ENCODE measurements at places on chromosomes 2 and 18. TPM values are rescaled to one million over a fixed set of nuclear protein-coding genes. Genes with fewer than 3 reads are reported as not detected.

GRCh38 chr18:37139876-37140275, 310.9 kb downstream of the KIAA1328 start:
- no peak for DNase-seq

GRCh38 chr2:232901736-232902578, 31.9 kb downstream of the SNORC start:
- DNase-seq = no peak

The CTDSP1 gene
- total RNA-seq = 55.5 TPM

The ANKRD30B gene
- total RNA-seq = not detected

GRCh38 chr18:79747156-79747845, 50.4 kb upstream of the KCNG2 start:
- no peak for DNase-seq

The NPPC gene
- 0.33 TPM for total RNA-seq

The ZEB2 gene
- 76.7 TPM for total RNA-seq

DNA sequence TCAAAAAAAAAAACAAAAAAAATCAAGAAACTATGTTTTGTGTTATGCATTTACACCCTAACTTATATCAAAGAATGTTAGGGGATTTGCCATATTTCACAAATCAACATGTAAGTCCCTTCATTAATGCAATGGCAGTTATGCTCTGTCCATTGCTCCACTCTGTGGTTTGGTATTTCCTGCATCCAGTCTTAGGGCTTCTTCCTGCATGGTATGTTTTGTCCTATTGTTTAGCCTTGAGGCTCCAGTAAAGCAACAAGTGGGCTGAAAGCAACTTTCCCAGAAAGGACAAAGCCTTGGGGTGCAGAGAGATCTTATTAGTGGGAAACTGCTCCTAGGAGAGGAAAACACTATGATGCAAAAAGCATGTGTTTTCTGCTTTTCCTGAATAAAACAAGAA, 474.1 kb downstream of the IRS1 start:
- no peak for DNase-seq

DNA sequence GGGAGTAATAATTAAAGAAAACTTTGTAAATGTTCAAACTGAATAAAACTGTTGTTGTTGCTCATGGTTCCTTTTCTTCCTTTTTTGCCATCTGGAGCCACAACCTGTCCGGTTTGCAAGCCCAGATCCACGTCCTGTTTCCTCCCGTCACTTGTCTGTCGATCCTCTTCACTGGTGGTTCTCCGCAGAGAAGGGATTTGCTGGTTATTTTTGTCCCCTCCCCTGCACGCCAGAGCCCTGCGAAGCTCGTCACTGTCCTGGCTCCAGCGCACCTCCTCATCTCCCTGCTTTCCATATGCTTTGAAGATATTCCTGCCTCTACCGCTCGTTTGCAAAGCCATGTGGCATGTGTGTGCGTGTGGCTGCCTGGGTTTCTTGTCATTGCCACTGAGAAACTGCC, 461.4 kb downstream of the RNF144A start:
- no peak for DNase-seq

The CASP10 gene
- total RNA-seq = 9.8 TPM

The ACADL gene
- total RNA-seq = not detected

GRCh38 chr2:176493909-176494308, 224.7 kb downstream of the MTX2 start:
- no peak for DNase-seq

DNA sequence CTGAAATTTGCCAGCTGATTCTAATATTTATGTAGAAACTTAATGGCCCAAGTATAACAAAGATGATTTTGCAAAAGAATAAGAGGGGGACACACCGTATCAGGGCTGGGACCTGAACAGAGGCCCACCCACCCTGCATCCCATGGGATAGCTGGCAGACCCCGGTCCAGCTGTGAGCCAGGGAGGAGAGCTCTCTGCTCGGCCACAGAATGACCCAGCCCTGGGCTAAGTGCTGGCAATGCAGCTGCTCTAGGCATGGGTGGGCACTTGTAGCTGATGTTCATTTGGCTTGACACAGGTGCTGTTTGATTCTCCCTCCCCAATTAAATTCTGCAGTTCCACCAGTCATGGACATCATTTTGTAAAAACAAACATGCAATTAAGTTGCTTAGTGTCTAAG, 522.8 kb upstream of the RAB6C start:
- DNase-seq = no peak

DNA sequence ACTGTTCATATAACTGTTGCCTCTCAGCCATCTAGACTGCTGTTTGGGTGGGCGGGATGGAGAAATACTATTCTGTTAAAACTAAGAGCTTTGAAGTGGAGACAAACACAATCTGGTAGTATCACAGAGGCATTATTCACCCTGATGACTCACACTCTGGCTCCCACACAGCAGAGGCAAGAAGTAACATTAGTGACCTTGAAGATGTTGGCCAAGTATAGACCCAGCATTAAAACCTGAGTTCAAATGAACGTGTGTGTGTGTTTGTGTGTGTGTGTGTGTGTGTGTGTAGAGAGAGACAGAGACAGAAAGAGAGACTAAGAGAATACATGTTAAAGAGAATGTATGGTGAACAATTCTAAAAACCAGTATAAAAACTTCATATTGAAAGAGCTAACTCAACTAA, 22.5 kb upstream of the ACVR1 start:
- peak; percentile 54 for DNase-seq

DNA sequence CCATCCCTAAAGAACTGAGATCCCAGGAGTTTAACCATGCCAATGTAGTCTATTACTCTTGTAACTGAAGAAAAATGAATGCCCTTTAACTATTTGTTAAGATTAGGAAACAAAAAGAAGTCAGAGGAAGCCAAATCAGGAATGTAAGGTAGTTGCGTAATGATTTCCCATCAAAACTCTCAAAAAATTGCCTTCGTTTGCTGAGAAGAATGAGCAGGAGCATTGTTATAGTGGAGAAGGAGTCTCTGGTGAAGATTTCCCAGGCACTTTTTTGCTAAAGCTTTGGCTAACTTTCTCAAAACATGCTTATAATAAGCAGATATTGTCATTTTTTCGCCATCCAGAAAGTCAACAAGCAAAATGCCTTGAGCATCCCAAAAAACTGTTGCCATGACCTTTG, 224.0 kb upstream of the SIX2 start:
- DNase-seq = no peak

- DNase-seq = no peak
Observed at GRCh38 chr2:112829101-112829960, 7.2 kb downstream of the IL1B start.

The IL1F10 gene
- total RNA-seq = not detected

DNA sequence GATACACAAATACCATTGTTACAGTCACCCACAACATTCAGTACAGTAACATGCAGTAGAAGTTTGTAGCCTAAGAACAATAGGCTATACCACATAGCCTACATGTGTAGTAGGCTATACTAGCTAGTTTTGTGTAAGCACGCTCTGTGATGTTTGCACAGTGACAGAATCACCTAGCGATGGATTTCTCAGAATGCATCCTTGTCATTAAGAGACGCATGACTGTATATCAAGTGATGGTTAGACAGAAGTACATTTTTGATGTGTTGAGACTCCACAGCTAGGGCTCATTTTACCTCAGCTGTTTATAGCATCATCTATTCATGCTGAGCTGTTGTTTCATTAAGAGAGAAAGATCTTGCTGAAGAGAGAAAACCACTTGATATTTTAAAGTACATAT, 19.4 kb downstream of the PLEKHA3 start:
- DNase-seq = no peak

GRCh38 chr2:194999771-195000170, 657.3 kb upstream of the SLC39A10 start:
- no peak for DNase-seq

GRCh38 chr2:110115291-110116032, at the start of gene MALL:
MALL (minus strand) TSS chr2:110115822; CDS start chr2:110115792, 30 bp downstream.
- no peak for DNase-seq

DNA sequence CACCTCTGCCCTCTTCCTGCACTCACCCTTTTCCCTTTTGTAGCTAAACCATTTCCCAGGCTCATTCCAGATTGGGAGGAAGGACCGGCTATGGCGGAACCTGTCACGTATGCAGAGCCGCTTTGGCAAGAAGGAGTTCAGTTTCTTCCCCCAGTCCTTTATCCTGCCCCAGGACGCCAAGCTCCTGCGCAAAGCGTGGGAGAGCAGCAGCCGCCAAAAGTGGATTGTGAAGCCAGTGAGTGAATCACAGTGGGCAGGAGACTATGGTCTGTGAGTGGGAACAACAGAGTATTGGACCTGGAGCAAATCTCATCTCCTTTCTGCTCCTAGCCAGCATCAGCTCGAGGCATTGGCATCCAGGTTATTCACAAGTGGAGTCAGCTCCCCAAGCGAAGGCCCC, 35.0 kb upstream of the CYP27A1 start:
- DNase-seq = no peak

- no peak for DNase-seq
Observed at GRCh38 chr2:176514805-176515500, 245.7 kb downstream of the MTX2 start.

DNA sequence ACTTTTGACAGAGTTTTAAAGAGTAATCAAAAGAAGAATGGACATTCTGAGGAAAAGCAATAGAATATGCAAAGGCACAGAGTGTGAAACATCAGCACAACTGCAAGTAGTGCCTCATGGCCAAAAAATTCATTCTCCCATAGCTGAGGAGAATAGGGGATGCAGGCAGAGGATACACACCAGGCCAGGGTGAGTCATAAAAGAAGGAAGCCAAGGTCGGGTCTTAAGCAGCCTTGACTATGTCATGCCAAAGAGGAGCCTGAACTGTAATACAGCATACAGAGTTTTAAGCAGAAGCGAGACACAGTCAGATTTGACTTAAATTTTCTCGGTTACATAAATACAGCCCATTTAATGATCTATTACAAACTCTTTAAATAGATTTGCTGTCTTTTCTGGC, 165.0 kb downstream of the LNPK start:
- no peak for DNase-seq

DNA sequence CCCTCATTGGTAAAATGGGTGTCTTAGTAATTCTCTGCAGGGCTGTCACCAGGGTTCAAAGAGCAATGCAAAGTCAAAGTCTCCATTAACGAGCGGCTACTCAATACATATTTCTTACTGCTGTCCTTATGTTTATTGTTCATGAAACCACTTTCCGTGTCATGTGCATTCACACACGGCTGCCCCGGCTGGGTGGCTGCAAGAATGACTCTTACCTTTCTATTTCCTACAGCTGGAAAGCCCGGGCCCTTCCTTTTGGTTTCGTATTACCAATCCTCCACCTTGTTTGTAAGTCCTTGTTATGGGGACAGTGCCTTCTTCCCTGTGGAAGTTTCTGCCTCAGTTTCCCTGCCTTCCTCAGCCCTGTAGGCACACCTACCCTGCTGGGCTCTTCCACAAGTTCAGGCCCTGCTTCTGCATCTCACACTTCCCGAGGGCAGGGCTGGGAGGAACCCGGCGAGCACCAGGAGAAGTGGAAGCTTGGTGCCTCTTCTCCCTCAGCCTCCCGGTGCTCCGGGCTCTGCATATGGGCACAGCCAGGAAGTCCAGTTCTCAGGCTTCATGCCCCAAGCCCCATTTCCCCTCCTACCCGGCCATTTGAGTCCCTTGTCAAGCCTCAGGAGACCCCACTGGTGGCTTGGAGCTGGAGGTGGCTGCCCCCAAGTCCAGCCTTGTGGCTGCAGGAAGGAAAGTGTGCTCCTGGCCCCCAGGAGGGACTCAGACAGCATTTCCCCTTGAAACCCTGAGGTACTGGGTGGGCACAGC, 18.7 kb upstream of the ACKR3 start:
- no peak for DNase-seq

DNA sequence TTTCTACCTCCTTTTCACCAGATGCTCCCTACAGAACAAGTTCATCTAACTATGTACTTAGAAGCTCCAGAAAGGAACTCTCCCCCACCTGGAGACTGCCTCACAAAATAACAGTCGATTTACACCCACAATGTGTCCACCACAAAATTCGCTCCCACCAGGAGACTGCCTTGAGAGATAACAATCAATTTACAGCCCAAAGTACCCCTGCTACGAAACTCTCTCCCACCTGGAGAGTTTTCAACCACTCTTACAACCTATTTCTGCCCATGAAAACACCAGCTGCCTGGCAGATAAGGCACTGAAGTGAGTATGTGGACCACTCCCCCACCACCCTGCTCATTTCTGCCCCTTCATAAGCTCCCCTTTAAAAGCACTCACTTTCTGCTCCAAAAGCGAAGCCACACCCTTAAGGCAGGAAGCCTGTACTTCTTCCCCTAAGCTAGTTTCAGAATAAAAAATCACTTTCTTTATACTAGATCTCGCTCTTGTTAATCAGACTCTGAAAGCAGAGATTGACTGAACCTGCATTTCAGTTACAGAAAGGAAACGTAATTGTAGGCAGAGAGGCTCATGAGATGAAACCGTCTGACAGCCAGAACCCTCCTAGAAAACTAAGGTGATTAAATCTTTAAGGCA, 94.4 kb upstream of the RBBP8 start:
- no peak for DNase-seq

DNA sequence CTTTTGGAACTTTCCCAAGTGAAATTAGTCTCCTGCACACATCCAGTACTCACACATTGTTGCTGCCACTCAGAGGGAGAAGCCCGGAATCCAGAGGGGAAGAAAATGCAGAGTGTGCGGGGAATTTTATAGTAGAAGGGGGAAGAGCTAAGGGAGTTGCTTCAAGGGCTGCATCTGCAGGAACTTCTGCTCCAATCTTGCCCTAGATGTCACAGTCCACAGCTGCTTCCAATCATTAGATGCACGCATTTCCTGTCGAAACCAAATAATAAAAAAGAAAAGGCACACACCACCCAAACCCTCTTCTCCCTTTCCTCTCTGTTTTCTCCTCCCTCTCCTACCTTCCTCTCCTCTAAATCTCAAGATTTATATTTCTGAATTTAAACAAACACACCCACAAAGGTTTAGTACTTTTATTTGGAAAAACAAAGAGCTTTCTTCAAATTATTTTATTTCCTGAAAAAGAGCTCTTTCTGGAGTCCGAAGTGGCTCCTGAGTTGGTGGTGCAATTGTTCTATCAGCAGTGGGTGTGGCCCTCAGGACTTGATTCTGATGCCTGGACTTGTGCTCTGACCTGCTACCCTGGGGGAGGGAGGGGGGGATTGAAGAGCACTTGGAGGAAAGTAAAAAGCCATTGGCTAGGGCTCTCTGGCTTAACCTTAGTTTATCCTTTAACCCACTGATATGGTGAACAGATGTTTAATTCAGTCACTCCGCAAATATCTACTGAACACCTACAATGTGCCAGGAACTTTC, 72.0 kb downstream of the KCNE4 start:
- DNase-seq = no peak

- DNase-seq = no peak
Observed at GRCh38 chr2:162202203-162202602, 41.0 kb downstream of the FAP start.

DNA sequence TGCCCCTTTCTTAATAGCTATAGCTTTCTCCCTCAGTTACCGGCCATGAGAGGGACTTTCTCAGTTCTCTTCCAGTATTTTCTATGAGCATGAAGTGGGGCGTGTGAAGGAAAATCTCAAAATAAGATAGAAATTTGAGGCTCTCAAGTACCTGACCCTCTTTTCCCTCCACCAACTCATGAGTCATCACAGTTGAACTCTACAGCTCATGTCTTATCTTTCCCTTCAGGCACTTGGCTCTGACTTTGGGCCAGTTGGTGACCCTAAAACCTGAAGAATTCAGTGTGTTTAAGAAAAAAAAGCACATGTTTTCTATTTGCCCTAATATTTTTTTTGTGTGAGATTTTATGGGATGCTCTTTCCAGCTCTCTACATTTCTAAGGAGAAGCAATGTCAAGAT, 896.7 kb upstream of the ZEB2 start:
- DNase-seq = no peak

The SALL3 gene
- not detected for total RNA-seq

The CFAP53 gene
- 0.36 TPM for total RNA-seq

Measured in CD8-positive, alpha-beta T cell (primary cell).